ENCODE measurements at places on chromosomes 2 and 18.

DNA sequence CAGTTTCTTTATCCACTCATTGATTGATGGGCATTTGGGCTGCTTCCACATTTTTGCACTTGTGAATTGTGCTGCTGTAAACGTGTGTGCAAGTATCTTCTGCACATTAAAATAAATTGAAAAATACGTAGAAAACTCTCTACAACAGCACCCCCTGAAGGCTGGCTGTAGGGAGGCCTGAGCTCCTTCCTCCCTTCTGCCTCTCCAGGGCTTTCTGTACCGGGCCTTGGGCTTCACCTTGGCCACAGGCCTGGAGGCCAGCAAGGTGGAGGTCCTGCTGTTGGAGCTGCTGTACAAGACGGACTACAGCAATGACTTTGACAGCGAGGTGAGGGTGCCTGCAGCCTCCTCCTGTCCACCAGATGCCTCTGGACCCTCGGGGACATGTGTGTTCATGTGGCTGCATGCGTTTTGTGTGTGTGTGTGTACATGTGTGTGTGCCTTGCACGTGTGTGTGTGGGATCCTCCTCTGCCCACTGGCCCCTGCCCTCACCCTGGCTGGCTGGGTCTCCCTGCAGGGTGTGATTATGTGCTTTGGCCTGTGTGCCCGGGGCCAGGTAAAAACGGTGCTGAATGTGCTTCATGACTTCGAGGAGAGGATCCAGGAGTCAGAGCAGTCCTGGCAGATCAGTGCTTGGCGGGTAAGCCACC, 29.2 kb downstream of the MROH2A start:
- DNase-seq: no peak

GRCh38 chr2:64641599-64641998, 12.1 kb downstream of the SERTAD2 start:
- no peak for DNase-seq

GRCh38 chr2:196499686-196500085, 139.8 kb upstream of the CCDC150 start:
- DNase-seq: no peak

DNA sequence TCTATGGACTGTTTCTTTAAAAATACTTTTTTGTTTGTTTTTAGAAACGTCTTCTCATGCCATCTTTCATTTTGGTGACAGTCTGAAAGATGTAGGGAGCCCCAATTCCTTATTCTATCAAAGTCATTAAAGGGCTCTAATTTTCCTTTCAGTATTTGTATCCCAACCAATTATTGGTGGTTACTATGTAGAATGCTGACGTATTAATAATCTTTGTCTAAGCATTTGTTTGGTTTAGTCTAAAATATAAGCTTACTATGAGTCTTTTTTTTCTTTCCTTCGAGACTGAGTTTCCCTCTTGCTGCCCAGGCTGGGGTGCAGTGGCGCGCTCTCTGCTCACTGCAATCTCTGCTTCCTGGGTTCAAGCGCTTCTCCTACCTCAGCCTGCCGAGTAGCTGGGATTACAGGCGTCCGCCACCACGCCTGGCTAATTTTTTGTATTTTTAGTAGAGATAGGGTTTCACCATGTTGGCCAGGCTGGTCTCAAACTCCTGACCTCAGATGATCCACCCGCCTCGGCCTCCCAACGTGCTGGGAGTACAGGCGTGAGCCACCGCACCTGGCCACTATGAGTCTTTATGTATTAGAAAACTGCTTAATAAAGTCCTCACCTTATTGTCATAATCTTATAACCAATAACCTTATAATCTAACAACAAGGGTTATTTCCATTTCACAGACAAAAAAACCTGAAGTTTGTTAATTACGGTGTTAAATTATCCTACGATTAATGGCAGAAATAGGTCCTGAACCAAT, 849 bp upstream of the VRK2 start:
- no peak for DNase-seq

GRCh38 chr2:54423213-54423612, 32.9 kb upstream of the SPTBN1 start:
- DNase-seq: no peak

DNA sequence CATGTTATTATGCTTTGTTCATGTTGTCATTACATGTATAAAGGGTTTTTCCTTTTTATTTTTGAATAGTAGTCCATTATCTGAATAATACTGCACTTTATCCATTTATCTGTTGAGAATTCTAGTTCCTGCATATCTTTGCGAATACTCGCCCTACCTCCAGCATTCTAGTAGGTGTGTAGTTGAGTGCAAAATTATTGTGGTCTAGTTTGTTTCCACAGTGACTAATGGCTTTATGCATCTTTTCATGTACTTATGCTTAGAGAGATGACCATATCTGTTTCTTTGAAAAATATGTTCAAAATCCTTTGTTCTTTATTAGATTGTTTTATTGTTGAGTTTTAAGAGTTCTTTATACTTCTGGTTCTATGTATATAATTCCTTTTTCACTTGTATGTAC, 48.8 kb downstream of the EIF5B start:
- no peak for DNase-seq

- DNase-seq: no peak
Observed at GRCh38 chr2:168622559-168622958, 166.5 kb downstream of the CERS6 start.

- DNase-seq: no peak
Observed at GRCh38 chr2:203734276-203734983, 28.0 kb downstream of the CD28 start.

DNA sequence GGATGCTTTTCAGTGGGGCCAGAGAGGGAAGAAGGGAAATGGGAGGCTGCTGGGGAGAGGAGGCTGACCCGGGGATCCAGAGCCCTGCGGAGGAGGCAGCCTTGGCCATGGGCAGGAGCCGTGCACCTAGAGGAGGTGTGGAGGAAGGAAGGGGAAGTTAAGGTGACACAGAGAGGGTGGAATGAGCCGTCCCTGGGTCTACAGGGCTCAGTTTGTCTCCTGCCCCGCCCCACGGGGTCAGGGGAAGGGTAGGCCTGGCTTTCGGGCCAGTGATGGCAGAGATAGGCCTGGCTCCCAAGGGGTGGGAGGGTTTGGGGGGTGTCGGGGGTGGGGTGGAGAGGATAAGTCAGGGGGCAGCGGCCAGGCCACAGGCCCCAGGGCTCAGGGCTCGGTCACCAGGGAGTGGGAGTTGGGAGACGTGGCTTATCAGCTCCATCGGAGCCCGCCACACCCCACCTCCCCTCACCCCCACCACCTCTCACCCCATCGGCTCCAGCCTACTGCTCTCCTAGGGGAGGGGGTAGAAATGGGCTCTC, 39.5 kb upstream of the NOTO start:
- no peak for DNase-seq

GRCh38 chr2:123495241-123495640, 529.8 kb upstream of the CNTNAP5 start:
- no peak for DNase-seq

Data from activated CD4-positive, alpha-beta T cell treated with anti-CD3 and anti-CD28 coated beads, Interleukin-2, amount 50 U/mL, for 4 hours (primary cell).